ENCODE measurements at places on chromosomes 13 and 19.

DNA sequence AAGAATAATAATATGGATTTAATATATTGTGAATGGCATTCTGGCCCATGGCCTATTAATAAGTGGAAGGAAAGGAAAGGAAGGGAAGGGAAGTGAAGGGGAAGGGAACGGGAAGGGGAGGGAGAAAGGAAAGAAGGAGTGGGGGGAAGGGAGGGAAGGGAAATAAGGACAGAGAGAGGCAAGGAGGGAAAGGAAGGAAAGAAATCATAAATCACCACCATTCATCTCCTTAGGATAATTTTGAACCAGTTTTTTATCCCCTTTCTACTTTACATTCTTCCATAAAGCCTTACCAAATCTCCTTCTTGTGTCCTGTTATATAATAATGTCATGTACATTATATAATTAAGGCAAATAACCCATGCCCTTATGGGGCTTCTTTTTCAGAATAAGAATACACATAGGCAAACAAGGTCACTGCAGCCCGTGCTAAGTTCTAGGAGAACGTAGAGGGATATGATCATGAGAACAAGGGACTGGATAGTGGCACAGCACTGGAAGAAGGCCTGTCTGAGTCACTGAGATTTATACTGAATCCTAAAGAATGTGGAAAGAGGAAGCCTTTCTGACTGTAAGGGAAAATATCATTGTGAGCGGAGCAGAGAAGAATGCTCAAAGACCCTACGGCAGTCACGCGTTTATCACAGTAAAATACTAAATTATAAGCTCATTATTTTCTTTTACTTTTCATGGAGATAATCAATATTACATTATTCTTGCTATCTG, 444.5 kb upstream of the GPC6 start:
- DNase-seq: no peak

- DNase-seq: no peak
Measured at GRCh38 chr13:112256716-112257494, 119.2 kb upstream of the SPACA7 start.

DNA sequence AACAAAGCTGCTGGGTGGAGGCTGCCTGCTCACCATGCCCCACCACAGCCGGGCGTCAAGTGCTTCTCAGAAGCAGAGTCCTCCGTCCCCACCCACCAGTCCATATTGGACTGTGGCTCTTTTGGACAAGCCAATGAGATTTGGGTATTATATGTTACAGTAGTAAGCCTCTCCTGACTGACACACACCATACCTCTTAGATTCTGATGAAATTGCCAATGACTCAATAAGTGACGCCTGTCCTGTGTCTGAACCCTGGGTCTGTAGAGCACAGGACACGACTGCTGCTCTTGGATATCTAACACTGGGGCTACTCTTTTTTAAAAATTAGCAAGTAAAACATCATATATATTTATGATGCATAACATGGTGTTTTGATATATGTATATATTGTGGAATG, 44.8 kb upstream of the UBAC2 start:
- no peak for DNase-seq

GRCh38 chr19:1889907-1890306, 4.6 kb upstream of the ABHD17A start:
- no peak for DNase-seq

All from urothelium cell line (cell line).